ENCODE measurements at places on chromosomes 16 and 17. TPM values are rescaled to one million over a fixed set of nuclear protein-coding genes. Genes with fewer than 3 reads are reported as not detected.

The COPZ2 gene
- 55.1 TPM for total RNA-seq

The FOXO3B gene
- 7.4 TPM for total RNA-seq

- no peak for DNase-seq
Observed at GRCh38 chr17:67548693-67549092, 169.0 kb upstream of the NOL11 start.

- DNase-seq, result no peak
Observed at GRCh38 chr16:31093132-31093703, 1.4 kb downstream of the VKORC1 start.

GRCh38 chr16:27432558-27432957, 30.6 kb downstream of the IL21R start:
- no peak for DNase-seq

DNA sequence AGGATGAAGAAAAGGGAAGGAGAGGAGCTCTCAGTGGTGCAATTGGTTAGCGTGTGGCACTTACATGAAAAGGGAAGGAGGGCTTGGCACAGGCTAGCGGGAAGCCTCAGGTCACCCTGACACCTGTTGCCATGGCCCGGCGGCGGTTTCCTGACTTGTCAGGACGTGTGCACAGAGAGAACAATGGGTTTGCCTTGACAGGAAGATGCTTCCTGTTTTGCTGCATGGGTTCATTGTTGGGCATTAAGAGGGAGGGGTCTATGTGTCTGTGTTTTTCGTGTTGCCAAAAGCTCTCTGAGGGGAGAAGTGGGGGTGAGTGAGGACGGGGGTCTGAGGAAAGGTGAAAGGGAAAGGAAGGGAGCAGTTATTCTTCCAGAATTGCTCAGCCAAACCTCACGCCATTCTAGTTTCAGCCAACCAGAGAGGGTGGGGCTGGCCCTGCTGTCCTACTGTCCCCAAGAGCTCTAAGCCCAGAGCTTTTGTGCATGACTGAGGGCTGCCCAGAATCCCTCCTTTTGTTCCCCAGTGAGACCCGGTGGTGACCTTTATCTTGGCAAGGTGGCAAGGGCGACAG, 17.1 kb upstream of the CCR7 start:
- no peak for DNase-seq

All from omental fat pad (tissue), 4 donors.